ENCODE measurements at places on chromosomes 3 and 15. TPM values are rescaled to one million over a fixed set of nuclear protein-coding genes. Genes with fewer than 3 reads are reported as not detected.
A peak's percentile ranks its signal among the peaks of the same experiment; 100 is the strongest.

GRCh38 chr15:40333922-40334492 is 6.7 kb downstream of the CCDC9B start:
- DNase-seq, result peak; percentile 91

DNA sequence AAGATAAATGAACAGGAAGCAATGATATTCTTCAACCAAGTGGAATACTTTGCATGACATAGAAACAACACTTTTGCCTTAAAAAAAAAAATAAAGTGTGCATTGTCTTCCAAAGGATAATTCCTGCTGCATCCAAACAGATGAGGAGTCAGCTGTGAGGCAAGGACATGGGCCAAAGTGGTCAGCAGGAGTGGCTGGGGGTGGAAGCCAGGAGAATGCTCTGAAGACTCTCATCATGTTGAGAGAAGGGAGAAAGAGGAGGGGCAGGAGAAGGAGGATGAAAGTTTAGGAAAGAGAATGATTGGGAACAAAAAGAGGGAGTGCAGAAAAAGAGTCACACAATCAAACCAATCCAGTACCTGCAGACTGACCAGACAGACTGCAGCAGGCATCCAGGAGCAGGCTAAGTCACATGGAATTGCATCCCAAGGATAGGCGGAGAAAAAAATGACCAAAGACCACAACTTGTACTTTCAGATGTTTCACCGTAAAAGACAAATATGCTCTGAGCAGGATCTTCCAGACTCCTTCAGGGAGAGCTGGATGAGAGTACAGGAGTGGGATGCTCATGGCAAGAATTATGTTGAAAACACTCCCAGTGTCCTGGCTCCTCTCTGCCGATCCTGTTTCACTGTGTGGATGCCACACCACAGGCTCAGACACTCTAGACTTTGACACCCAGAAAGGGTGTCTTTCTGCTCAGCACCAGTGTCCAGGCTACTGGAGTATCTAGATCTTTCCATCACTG is 11.9 kb downstream of the ABI3BP start:
- no peak for DNase-seq

DNA sequence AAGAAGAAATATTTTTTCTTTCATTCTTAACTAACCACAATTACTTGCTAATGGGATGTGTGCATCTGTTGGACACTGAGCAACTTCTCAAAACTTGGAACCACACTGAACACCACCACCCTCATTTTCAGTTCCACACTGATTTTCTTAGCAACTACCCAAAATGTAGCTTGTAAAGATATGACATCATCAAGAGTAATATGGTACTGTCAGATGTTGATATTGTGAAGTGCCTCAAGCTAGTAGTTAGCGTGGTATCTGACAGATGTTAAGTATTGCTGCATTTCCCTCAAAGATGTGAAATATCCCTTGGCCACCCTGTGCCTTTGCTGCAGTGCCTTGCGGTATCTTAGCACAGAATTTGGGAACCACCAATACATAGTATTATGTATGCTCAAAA is 9.3 kb downstream of the RFTN1 start:
- DNase-seq, result no peak

DNA sequence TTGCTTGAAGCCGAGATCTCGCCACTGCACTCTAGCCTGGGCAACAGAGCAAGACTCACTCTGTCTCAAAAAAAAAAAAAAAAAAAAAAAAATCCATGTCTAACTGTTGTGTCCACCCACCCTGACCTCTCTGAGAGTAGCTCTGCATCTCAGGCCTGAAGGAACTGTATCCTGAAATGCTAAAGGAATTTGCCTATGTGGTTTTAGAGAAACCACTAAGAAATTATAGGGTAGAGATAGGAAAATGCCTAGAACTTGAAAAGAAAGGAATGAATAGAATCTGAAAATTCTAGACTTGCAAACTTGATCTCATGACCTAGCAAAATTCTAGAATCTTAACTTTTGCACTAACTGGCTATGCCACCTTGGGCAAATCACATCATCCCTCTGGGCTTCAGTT is 217.5 kb upstream of the ROPN1 start:
- DNase-seq, result no peak

DNA sequence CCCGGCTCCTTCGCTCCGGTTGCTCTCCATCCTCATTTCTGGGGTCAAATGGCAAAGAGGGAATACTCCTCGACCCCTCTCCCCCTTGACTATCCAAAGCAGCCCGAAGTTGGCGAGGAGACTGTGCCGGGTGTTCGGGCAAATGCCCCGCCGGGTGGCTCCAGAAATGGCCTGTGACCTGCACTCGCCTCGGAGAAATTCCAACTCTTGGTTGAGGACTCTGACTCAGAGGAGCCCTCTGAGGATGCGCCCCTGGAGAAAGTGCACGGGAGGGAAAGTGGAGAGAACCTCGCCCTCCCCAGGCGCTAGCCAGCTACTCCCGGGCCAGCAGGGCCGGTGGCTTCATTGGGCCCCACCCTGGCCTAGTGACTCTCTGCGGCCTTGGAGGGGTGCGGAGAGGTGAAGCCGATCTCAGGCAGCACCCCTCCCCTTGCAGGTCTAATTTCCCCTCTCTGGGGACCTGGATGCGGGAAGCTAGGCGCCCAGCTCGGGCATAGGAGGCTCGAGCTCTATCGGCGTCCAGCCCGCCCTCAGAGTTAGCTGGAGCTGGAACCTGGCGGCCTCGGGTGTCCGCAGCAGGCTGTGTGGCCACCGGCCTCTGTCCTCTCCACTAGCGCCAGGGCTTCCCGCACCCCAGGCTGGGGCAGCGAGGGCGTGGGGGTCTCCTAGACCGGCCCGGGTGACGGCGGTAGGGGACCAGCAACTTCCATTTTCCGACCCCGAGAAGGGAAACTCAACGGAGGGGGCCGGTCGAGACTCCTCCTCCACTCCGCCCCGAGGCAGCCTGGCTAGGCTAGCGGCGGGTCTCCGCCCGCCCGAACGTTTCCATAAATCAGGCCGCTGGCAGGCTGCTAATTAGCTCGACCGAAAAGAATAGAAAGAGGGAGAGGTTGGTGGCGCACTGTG is 29.4 kb downstream of the NR2F2 start:
- no peak for DNase-seq

GRCh38 chr15:96428742-96429141 is 98.2 kb downstream of the NR2F2 start:
- DNase-seq, result no peak

DNA sequence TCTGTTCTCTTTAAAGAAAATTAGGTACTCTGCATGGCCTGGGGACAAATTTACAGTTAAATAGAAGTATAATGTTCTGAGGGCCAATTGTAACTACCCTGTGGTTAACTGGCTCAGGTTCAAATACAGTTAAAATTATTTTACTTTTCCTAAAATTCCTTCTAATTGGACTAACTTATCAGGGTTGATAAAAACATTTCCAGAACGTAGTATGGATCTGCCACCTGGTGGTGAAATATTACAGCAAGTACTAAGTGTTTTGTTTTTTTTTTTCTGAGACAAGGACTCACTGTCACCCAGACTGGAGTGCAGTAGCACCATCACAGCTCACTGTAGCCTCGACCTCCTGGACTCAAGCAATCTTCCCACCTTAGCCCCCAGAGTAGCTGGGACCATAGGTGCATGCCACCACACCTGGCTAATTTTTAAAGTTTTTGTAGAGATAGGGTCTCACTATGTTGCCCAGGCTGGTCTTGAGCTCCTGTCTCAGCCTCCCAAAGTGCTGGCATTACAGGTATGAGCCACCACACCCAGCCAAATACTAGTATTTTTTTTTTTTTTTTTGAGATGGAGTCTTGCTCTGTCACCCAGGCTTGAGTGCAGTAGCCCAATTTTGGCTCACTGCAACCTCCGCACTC is 29.2 kb downstream of the NEO1 start:
- DNase-seq, result no peak

- no peak for DNase-seq
Observed at GRCh38 chr15:100355342-100355741, 13.6 kb upstream of the ADAMTS17 start.

- no peak for DNase-seq
Observed at GRCh38 chr15:80502782-80503181, 98.6 kb downstream of the ARNT2 start.

DNA sequence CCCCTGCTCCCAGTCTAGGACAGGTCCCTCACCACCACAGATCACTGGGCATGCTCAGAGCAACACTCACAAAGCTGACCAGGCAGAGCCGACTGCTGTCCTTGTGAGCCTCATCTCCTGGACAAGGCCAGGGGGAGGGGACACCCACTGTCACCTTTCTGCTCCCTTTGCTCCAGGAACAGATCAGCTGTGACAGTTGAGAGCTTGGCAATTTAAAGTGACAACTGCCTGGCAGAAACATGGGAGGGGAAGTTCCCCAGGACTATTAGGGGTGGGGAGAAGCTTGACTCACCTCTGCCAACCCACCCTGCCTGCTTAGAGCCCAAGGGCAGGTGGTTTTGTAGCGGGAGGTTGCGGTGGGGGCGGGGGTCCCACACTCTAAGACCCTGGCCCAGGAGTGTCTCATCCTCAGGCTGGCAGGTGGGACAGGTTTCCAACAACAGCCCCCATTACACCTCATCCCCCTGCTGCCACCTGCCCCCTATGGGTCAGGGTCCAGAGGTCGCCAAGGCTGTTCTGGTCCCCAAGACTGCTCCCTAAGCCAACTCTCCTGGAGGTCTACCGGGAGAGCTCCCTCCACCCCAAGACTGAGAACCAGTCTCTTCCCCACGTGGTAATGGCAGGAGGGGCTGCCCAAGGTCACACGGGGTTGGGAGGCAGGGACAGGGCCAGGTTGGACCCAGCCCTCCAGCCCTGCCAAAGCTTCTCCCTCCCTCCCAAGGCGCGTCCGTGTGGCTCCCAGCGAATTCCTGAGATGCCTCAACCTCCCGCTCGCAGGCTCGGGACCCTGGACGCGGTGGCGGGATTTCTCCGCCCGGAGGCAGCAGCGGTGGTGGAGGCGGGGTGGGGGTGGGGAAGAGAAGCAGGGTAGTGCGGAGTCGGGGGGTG is 80.4 kb downstream of the IQSEC1 start:
- no peak for DNase-seq

DNA sequence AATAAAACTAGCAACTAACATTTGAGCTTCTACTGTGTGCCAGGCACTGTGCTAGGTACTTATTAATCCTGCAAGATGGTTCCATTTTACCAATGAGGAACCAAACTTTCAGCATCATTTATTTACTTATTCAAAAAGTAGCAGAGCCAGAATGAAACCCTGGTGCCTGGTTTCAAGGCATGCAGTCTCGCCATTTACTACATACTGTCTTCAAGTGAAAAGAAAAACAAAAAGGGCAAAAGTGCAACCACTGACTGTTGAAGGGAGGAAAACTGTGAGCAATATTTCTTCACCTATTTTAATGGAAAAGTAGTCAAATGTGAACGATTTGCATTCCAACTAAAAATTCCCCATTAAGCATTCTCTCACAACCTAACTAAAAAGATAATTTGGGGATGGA is 8.7 kb downstream of the DCUN1D1 start:
- no peak for DNase-seq

GRCh38 chr15:86555939-86556338 is 476.3 kb downstream of the AGBL1 start:
- no peak for DNase-seq

DNA sequence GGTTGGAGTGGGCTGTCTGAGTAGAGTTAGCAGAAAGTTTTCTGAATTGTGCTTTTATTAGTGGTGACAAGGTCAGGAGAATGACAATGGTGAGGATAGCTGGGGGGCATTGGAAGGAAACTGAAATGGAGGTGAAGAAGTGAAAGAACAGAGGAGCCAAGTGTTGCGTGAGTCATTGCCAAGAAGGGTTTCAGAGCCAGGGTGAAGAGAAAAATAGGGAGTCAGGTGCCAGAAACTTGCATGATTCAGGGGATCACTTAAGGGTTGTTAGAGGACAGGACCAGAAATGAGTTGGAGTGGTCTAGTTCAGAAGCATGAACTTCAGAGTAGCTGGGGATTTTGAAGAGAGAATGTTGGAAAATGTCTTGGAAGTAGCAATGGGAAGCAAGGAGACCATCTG is 86.0 kb upstream of the GALNT15 start:
- no peak for DNase-seq

GRCh38 chr3:141343865-141344271 is 24.4 kb upstream of the ZBTB38 start:
- no peak for DNase-seq

- no peak for DNase-seq
Observed at GRCh38 chr15:28100516-28101195, 1.5 kb upstream of the OCA2 start.

Gene MYO5C
- total RNA-seq, result 3.4 TPM

Gene LRIG1
- 93.8 TPM for total RNA-seq

Gene IL5RA
- total RNA-seq, result 0.65 TPM

Gene CDV3
- 146 TPM for total RNA-seq

Gene SEMA3G
- 12.3 TPM for total RNA-seq

Gene BTBD1
- total RNA-seq, result 150 TPM

Gene AMOTL2
- 61.9 TPM for total RNA-seq
